Gastrocnemius medialis (tissue), 4 donors: ENCODE measurements at places on chromosomes 1 and 21.

GRCh38 chr1:59669752-59670312 lies 144.9 kb upstream of the HOOK1 start:
- DNase-seq, result peak; percentile 40

- DNase-seq, result no peak
Observed at GRCh38 chr1:59446257-59446901, 149.5 kb downstream of the FGGY start.

DNA sequence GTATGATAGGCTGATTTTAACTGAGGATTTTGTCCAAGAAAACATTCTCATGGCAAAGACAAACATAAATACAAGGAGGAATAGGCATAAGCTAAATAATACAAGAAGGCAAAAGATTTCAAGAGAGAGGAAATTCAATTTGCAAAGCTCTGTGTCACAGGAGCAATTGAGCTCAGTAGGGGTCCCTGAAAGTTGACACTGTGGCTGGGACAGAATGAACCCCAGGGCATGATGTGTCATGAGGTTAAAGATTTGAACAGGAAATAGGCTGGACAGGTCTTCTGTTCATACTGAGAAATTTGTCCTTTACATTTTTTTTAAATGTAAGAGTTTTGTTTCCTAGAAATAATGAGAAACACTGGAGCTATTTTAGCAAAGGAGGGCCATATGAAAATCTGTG lies 555.4 kb upstream of the NEGR1 start:
- no peak for DNase-seq

- DNase-seq, result no peak
Observed at GRCh38 chr1:154342132-154342531, 16.8 kb downstream of the ATP8B2 start.
